ENCODE measurements at places on chromosomes 2 and 18.

GRCh38 chr2:155770516-155770915, 562.0 kb downstream of the NR4A2 start:
- DNase-seq, result no peak

DNA sequence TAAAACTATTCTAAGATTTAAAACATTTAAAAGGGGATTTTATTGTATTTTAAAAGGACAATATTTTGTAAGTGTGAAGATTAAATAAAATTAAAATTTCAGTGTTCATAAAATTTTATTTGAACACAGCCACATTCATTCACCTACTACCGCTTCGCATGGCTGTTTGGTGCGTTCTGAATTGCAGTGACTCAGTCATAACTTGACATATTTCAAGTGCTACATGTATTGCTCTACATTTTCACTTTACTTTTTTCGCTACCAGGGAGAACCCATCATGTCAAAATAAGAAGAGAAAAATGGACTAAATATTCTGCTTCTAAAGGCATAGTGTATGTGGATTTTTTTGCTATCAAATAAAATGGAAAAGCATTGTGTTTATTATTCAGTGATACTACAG, 8.7 kb downstream of the PTH2R start:
- DNase-seq, result no peak

DNA sequence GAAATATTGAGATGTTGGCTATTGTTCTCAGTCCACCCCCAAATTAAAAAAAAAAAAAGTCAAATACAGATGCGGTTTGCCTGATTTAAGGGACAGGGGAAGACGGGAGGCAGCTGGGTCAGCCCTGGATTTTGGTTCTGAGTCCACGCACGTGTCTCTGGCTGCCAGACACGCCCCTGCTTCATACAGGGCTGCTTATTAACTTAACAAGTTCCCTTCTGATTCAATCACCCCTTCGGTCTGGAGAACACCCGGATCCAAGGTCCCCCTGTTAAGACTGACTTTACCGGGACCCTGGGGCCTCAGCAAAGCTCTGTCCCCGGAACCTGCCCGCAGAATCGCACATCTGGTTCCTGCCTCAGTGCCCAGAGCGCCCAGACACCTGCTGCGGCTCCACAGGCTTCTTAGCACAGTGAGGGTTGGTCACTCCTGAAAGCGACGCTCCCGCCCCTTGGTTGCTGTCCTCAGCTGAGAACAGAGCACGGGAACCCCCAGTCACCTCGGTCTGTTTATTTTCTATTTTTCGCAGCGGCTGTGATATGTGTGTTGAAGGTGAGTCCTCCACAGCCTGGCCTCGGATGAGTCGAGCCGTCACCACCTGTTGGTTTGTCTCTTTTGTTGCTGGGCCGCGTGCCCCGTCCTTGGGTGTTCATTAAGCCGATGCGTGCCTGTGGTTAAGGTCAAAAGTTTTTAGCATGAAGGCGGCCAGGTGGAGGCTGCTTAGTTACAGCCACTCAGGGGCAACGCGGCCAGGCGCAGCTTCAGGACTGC, 57.2 kb downstream of the RTP5 start:
- DNase-seq, result no peak

DNA sequence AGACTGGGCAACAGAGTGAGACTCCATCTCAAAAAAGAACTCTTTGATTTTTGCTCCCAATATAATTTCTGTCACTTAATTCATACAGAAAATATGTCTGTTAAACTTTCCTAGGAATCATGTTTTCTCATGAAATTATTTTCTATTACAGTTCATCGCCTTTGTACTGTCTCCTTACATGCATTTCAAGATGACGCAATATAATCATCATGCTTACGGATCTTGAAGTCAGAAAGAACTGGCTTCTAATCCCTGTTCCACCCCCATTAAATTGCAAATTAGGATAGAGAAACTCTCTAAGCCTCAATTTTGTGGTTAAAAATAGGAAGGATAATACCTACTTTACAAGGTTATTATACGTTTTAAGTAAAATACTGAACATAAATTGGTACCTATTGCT, 467.6 kb upstream of the SMIM21 start:
- no peak for DNase-seq

DNA sequence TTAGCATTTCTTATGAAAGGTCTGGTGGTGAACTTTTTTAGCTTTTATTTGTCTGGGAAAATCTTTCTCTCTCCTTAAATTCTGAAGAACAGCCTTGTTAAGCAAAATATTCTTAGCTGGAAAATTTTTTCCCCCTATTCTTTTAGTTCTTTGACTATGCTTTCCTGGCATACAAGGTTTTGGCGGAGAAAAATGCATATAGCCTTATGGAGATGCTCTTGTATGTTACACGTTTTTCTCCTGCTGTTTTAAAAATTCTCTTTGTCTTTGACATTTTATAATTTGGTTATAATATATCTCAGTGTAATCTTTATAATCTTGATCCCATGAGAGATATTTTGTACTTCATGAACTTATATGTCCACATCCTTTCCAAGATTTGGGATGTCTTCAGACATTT, 1190.4 kb upstream of the ZEB2 start:
- no peak for DNase-seq
